ENCODE measurements at places on chromosomes 7 and 10.
A peak's percentile ranks its signal among the peaks of the same experiment; 100 is the strongest.

DNA sequence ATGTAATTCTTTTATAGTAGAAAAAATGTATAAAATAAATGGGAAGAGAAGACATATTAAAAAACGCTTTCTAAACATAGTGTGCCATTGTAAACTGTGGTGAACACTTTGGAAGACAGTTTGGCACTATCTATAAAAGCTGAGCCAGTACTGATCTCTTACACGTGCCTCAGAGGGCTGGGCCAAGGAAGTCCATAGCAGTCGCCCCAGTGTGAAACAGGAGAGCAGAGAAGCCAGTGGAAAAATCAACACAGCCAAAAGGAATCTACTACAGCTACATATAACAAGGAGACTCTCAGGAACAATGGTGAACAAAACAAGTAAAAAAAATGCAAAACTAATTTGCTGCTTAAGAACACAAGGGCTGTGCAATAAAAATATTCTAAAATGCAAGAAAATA is 20.6 kb downstream of the SEPHS1 start:
- DNase-seq: no peak

GRCh38 chr7:47685712-47686376 is 103.9 kb upstream of the TNS3 start:
- no peak for DNase-seq

DNA sequence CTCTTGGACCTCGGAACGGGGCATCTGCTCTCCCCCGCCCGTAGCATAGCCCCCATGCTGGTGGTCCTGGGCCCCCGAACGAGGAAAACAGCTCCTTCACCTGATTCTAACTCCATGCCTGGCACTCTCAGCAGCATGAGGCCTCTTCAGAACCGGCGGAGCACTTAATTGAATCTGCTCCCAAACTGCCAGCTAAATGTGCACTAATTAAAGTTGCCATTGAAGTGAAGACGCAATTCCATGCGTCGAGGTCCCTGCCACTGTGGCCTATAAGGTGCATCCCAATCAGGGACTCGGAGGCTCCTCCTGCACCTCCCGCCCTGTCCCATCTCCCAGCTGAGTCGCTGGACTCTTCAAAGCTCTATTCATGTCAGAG is 41.3 kb upstream of the ADGRA1 start:
- no peak for DNase-seq

DNA sequence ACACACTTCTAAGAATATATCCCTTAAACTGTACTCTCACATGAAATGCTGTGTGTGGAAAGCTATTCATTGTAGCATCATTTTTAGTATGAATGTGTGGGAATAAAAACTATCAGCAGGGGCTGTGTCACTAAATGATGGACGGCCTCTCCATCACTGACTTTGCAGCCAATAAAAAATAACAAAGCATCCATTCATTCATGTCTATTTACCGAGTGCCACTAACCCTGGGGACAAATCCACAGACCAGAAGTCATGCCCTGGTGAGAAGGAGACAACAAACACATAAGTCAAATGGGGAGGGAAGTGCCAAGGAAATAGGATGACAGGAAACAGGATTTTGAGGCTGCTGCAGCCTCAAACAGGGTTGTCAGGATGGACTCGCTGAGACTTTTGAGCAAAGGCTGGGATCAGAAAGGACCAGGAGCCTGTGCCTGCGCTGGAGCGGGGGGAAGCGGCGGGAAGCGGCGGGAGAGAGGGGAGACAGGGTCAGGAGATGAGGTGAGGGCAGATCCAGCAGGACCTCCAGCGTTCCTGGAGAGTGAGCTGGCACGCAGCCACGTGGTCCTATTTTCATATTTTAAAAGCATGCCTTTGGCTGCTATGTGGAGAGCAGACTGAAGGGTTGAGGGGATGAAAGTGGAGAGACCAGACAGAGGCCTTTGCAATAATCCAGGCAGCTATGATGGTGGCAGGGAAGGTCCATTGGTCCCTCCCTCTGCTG is 2.2 kb upstream of the NOM1 start:
- DNase-seq: no peak

DNA sequence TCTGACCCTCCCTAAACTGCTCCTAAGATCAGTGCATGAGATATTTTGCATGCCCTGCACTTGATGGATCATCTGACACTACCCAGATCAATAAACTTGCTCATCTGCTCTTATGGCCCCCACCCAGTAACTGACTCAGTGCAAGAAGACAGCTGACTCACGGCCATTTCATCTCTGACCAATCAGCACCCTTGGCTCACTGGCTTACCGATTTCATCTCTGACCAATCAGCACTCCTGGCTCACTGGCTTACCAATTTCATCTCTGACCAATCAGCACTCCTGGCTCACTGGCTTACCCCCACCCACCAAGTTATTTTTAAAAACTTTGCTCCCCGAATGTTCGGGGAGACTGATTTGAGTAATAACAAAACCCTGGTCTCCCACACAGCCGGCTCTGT is 37.2 kb upstream of the OPTN start:
- DNase-seq: no peak

DNA sequence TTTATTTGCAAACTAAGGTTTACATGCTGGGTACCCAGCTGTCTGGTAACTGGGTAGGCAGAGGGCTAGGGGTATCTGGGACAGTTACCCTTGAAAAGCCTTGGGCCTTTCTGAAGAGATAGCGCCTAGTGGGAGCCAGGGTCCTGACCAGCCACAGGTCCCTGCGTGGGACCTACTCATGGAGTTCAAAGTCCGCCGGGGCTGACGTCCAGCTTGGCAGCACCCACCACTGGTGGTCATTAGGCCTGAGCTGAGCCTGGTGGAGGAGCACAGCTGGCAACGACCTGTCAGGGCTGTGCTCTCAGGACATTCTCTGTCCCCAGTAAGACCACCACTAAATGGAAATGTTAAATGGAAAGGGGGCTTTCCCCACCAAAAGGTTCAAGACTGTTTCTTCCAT is 20.0 kb downstream of the GUSB start:
- no peak for DNase-seq

DNA sequence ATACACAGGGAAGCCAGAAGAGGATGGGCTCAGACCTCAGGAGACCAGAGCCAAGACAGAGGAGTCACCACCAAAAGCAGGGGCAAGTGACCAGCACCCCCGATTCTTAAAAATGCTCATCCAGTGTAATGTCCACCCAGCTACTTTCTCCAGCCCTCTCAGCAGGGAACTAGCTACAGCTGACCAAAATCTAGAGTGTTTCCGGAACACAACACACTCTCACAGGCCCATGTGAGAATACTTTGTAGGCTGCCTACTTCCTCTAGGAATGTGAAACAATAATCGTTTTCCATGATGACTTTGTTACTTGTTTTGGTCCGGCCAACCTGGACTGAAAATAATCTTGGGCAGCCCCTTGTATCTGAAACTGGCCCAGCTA is 14.5 kb downstream of the PSAP start:
- no peak for DNase-seq

GRCh38 chr7:8197994-8198698 is 63.8 kb downstream of the ICA1 start:
- no peak for DNase-seq

DNA sequence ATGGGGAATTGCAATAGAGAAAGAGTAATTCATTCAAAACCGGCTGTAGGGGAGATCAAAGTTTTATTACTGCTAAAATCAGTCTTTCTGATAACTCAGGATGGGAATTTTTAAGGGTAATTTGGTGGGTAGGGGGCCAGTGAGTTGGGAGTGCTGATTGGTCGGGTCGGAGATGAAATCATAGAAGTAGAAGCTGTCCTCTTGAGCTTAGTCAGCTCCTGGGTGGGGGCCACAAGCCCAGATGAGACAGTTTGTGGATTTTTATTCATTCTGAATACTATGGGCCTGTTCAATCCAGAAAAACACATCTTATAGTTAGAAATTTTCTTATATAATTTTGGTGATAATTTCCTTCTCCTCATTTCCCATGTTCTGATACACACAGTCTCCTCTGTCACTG is 25.4 kb downstream of the CALD1 start:
- no peak for DNase-seq

DNA sequence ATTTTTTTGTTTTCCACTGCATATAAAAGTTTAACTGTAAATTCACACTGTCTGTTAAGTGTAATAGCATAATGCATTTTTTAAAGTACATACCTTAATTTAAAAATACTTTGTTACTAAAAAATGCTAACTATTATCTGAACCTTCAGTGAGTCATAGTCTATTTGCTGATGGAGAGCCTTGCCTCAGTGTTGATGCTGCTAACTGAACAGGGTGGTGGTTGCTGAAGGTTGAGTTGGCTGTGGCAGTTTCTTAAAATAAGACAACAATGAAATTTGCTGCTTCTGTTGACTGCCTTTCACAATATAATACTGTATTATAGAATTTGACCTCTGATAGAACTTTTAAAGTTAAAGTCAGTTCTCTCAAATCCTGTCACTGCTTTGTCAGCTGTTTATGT is 72.3 kb upstream of the GATAD1 start:
- no peak for DNase-seq

DNA sequence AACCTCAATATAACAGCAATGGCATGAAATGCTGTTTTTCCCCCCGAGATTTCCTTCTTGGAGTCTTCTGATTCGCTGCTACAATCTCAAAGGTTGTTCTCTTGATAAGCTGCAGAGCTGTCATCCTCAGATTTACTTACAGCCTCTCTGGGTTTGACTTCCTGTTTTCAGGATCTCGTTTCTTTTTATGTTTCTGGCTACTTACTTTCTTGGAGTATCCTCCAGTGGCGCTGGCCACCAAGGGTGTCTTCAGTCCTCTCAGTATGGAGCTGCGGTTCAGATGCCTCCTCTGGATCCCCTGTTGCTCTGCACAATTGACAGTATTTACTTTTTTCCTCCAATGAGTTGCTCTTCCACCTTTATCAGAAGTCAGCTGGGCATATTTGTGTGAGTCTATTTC is 152.0 kb upstream of the TMEM72 start:
- no peak for DNase-seq

DNA sequence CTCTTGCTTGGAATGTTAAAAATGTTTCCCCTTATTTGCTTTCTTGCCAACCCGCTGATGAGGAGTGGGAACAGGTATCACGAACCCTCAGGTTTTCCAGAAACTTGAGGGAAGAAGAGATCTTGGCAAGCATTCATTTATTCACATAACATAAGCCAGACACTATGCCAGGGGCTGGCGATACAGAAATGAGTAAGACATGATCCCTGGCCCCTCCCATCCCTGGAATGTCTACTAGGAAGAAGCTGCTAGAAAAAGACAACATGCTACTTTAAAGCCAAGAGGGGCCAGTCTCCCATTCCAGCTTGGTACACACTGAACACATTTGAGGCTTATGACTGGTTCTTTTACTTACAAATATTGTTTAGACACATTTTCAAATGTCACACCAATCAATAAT is 26.4 kb downstream of the SLC35B4 start:
- no peak for DNase-seq

GRCh38 chr7:43735403-43735801 is 6.1 kb upstream of the COA1 start:
- no peak for DNase-seq

- no peak for DNase-seq
Observed at GRCh38 chr10:52785418-52785817, 12.8 kb upstream of the MBL2 start.

DNA sequence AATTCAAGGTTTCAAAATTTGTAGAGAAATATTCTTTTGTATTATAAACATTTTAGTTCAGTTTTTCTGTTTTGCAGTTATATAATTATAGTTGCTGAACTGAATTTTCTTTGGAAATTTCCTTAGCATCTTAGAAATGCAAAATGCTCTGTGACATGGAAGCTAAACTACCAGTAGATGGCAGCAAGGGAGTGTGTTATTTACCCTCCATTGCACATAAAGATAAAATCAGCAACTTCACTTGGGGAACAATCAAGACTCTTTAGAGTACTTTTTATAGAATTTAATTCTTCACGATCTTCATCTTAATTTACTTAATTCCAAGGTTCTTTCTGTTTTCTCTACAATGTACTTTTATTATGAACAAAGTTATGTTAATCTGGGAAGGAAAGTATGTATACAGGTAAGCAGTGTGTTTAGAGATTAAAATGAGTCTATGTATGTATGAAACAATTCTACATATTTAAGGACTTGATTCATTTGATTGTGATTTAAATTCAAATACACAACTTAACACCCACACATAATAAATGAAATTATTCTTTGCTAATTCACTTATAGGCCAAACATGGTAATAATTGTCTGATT is 404.2 kb downstream of the THSD7A start:
- DNase-seq: peak; percentile 18

DNA sequence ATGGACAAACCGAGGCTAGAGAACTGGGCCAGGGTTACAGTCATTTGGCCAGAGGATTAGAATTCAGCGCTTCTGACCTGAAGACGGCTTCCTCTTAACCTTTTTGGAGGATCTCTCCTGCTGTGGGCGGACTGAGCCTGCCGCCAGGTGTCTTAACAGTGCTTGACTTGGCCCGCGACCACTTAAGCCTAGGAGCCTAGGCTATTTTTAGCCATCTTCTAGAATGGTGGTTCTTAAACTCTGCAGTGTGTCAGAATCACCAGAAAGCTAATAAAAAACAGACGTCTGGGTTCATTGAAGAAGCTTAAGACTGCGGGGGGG is 722 bp downstream of the MDH2 start:
- DNase-seq: no peak

- no peak for DNase-seq
Observed at GRCh38 chr10:112330162-112330561, 43.8 kb upstream of the ACSL5 start.
